Upper lobe of left lung (tissue), 6 donors: ENCODE measurements at places on chromosomes 13 and 19.
A peak's percentile ranks its signal among the peaks of the same experiment; 100 is the strongest.

- no peak for DNase-seq
Observed at GRCh38 chr13:106133025-106133424, 402.4 kb downstream of the EFNB2 start.

DNA sequence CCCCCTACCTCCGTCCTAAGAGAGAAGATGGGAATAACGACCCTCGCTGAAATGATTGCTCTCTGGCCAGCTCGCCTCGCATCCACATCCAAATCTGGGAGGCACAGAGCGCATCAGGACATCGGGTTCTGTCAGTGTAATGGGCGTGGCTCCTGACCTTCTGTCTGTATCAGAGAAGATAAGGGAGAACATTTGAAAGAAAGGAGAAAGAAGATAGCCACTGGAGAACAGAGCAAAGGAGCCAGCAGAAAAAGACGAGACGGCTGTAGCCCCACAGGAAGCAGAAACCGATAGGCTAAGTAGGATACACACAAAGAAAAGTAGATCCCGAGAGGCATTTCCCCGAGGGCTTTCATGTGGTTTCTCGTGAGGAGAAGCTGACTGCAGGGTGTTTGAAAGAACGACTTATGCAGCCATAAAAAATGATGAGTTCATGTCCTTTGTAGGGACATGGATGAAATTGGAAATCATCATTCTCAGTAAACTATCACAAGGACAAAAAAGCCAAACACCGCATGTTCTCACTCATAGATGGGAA is 14.0 kb upstream of the GJB2 start:
- DNase-seq: no peak

DNA sequence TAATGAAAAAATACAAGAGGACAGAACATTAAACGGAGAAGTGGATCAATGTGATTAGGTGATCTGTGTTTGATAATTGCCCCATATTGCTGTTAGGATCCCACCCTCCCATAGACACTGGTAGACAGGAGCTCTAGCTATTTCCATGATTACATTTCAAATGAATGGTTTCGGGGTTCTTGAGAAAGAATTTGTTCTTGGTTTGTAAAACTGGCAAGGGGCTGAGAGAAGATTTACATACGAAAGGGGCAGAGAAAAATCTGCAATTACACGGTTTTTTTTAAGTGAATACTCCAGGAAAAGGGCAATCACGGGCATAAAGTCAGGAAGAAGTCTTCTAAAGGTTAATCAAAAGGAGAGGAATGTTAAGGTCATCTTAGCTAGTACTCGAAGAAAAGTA is 2125.7 kb upstream of the PCDH20 start:
- DNase-seq: no peak

- no peak for DNase-seq
Observed at GRCh38 chr13:95456815-95457214, 95.7 kb upstream of the CLDN10 start.

DNA sequence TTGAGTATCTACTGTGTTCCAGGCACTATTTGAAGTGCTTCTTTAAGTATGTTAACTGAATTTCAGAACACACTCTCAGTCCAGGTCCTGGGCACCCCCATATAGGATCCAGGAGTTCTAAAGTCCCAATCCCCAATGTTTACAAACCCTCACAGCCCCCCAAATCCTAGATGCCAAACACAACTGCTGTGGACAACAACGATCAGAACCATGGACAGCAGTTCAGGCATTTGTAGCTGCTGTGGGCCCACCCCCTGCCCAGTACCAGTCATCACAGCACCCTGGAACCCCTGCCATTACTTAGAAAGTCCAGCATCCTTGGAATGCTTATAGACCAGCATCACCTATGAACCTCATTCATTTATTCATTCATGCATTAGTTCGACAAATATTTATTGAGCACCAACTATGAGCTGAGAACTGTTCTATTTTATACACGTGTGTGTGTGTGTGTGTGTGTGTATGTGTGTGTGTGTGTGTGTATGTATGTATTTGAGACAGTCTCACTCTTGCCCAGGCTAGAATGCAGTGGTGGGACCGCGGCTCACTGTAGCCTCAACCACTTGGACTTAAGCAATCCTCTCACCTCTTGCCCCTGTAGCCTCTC is 19.3 kb upstream of the SDHAF1 start:
- no peak for DNase-seq

DNA sequence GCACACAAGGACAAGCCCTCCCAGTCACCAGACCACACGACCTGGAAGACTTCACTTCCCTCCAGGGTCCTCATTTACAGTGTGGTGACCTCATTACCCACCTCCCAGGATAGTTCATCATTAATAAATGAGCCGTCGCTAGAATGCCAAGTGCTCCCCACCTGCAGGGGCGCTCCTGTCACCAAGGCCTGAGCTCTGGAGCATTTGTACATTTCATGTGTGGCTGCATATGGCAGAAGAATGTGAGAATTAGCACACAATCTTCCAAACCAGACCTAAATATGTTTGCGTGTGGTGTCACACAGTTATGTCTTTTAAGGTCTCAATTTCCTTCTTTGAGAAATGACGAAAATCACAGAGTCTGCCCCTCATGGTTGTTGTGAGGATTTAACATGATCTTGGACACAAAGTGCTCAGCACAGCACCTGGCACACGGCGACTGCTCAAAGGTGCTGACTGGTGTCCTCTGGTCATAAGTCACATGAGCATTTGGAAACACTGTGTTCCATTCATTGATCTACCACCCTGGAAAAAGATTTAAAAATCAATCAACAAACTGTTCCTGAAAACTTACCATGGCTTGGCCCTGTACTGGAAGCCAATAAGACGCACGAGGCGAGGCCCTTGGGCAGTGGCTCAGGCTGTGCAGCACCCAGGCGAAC is 150.6 kb upstream of the SPACA7 start:
- no peak for DNase-seq

- peak; percentile 22 for DNase-seq
Observed at GRCh38 chr13:28394422-28394821, 100.5 kb downstream of the FLT1 start.

DNA sequence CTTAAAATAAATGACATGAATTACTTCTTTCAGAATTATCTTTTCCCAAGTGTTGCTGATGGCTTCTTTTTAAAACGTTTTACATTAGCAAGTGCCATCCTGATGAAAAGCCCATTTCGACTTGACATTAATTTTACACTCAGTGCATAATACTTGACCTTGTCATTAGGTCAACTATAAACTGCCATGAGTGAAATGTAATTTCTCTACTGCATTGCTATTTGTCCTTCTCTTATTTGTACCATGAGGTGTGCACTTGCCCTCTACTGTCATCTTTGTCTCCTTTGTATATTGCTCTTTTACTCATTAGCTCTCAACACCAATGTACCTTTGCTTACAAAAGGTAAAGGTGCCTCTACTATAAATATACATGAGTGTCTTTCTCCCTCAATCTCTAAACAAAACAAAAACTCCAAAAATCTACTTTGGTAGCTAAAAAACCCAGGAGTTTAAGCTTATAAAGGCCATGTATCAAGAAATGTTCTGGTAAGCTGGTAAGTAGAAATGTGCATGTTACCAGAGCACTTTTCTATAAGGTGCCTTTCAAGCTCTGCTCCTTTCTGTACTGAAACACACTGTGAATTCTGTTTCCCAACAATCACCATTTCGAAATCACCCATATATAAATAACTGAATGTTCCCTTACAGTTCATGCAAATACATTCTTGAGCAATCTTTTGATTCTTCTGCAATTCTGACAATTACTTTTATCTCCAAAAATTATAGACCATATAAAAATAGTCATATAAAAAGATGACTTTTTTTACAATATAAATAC is 351.4 kb downstream of the SLITRK5 start:
- DNase-seq: no peak

DNA sequence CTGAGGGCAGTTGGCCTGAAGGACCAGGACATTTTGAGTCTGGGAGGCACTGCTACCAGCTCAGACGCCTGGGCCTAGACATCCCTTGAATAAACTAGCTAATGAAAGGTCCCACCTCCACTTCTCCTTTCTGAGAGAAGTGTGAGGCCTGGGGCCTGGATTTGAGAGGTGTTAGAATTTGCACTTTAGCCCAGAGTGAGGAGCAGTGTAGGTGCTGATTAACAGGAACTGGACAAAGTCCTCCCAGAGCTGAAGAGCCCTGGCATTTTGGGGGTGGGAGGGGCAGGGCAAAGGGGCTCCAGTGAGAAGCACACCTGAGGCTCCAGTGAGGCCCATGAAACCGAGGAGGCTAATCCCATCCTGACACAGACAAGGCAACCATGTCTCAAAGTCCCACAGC is 15.2 kb upstream of the SLC1A5 start:
- DNase-seq: no peak

DNA sequence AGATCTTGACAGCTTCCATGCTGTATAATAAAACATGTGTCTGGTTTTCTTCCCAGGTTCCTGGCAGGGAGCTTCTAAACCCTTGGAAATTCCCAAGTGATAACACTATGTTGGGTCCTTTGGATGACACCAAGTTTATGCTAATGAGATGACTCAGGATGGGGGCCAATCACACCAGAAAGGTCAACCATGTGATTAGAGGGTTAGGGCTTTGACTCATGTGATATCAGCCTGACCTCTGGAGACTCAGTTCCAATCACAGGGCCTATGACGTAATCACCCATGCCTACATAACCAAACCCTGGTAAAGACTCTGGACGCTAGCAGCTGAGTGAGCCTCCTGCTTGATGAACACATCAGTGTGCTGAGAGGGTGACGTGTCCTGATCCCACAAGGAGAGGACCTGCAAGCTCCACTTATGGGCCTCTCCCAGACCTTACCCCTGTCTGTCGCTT is 203.6 kb downstream of the DCLK1 start:
- DNase-seq: no peak

DNA sequence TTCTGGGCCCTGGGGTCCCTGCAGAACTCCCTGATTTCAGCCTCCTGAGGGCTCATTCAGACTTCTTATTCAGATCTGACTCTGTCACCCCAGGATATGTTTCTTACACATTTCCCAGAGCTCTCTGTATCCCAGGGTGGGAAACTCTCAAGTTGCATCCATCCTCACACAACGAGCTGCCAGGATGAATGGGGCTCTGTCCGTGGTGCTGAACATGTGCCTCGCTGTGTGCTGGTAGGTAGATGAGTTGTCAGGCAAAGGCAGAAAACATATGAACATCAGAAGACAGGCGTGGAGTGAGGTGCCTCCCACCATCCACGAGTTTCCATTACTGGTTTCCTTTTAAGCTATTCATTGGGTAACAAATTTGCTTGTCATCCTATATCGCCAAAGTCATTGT is 11.4 kb upstream of the IGFL1 start:
- DNase-seq: no peak

DNA sequence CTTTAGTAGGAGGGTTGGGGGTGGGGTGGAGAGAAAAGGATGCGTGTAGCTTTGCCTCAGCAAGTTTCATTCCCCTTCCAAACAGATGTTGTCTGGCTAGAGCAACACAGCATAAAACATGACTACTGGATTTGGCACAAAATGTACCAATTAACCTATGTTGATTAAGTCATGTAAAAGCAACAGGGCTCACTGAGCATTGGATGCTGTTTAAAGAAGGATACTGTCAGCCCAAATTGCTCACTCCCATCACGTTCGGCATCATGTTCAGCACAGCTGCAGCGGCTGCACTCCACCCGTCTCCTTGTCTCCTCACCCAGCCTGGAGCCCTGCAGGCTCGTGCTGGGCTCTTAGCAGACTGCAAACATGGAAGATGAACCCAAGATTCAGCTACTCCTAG is 77.5 kb downstream of the DLEU7 start:
- DNase-seq: peak; percentile 21

DNA sequence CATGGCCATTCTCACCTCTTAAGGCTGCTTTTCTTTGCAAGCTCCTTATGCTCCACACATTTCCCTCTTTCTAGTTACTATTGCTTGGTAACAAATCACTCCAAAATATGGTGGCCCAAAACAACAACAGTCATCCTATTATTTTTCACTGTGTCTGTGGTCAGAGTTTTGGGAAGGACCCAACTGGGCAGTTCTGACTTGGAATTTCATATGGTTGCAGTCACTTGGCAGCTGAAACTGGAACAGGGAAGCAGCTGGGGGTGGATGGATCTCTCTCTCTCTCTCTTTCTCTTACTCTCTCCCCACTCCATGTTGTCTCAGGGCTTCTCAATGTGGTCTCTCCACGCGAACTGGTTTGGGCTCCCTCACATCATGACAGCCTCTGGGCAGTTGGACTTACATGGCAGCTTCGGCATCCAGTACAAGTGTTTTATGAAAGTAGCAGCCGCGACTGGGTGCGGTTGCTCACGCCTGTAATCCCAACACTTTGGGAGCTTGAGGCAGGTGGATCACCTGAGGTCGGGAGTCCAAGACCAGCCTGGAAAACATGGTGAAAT is 39.6 kb downstream of the NUMBL start:
- no peak for DNase-seq

DNA sequence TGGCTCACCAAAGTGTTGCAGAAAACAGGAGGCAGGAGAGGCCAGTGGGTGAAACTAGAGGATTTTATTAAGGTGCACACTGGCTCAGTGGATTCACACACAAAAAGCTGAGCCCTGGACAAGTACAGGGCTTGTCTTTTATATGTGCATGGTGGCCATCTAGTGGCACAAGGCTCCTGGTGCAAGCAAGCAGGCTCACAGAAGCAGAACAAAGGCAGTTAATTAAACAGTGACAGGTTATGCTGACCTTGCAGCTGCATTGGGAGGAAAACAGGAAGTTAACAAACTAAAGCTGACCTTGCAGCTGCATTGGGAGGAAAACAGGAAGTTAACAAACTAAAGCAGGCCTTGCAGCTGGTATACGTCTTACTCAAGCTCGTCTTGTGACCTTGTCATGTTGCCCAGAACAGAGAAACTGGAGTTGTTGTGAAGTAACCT is 65.3 kb upstream of the ZNF681 start:
- no peak for DNase-seq

- no peak for DNase-seq
Observed at GRCh38 chr13:51821606-51822005, 17.6 kb upstream of the DHRS12 start.

DNA sequence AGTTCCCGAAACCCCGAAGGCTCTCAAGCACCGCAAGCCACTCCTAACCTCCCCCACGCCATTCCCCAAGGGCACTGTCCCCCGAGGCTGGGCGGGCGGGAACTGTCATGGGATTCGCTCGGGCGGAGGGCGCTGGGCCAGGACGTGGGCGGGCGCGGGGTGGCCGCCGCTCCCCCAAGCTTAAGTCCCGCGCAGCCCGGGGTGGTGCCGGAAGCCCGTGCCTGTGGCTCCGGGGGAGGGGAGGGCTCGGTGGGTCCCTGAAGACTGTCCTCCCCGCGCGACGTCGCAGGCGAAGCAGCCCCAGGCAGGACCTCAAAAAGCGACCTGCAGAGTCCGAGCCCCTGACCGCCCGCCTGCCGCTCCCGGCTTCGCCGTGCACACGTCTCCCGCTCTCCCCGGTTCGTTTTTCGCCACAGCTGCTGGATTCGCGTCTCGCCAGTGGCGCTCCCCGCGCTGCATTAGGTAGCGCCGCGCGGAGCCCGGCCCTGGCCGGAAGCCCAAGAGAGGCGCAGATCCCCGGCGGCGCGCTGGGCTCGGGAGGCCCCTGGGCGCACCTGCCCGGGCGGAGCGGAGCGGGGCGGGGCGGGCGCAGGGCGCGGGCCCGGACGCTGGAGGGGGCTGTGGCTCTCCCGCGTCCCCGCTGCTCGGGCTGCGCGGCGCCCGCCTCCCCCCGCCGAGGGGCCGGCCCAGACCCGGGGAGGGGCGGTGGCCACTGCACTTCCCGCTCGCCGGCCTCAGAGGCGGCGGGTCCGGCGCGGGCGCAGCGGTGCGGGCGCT is at the start of gene FARP1:
Gene FARP1 (plus strand): TSS at position 715 of the 777 bp plus-strand sequence. CDS start 70,149 bp downstream, outside the sequence.
- peak; percentile 96 for DNase-seq

GRCh38 chr13:50417597-50417996 is 402.4 kb downstream of the KCNRG start:
- DNase-seq: no peak
